ENCODE measurements at places on chromosomes 12 and 14.
A peak's percentile ranks its signal among the peaks of the same experiment; 100 is the strongest.

DNA sequence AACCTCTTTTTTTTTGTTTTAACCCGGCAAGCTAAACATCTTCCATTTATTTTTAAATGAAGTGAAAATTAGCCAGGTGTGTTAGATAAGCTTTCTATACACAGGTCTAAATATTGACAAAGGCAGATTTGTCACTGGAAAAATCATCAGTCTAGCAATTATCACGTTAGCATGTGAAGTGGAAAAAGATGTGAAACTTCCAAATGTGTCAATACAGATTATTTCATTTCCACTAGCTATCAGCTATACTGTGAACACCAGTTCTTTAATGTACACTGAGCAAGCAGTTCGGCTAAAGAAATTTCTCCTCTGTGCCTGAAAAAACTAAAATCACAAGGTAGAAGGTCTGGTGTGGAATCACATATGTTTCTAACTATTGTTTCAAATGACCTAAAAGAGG, 96.6 kb upstream of the G2E3 start:
- H3K27me3 ChIP-seq, result no peaks in the 10 kb centered on the region
- H3K4me3 ChIP-seq, result no peak overlapping the region

- no peaks in the 10 kb centered on the region for H3K4me1 ChIP-seq
- H3K27me3 ChIP-seq, result no peaks in the 10 kb centered on the region
- no peak overlapping the region for H3K4me3 ChIP-seq
- no peaks in the 10 kb centered on the region for H3K36me3 ChIP-seq
- H3K27ac ChIP-seq, result no peak overlapping the region
Measured at GRCh38 chr12:77559400-77560074, 271.2 kb upstream of the NAV3 start.

GRCh38 chr12:51911788-51912711, 4.7 kb downstream of the ACVRL1 start:
- 0 out of 2 replicates have a peak, but pooled peaks cover 9% of the 10 kb centered on the region for H3K4me1 ChIP-seq
- H3K27ac ChIP-seq, result no peak overlapping the region
- H3K4me3 ChIP-seq, result no peak overlapping the region
- H3K27me3 ChIP-seq, result peaks cover 4% of the 10 kb centered on the region
- no peak for DNase-seq

GRCh38 chr14:54818201-54819133, 84.2 kb downstream of the GCH1 start:
- H3K4me1 ChIP-seq, result peaks cover 32% of the 10 kb centered on the region
- no peak overlapping the region for H3K27ac ChIP-seq
- no peaks in the 10 kb centered on the region for H3K27me3 ChIP-seq
- no peak overlapping the region for H3K4me3 ChIP-seq
- DNase-seq, result peak; percentile 18

GRCh38 chr12:91178781-91179180, 3.8 kb downstream of the DCN start:
- no peaks in the 10 kb centered on the region for H3K4me1 ChIP-seq
- no peak for DNase-seq
- no peaks in the 10 kb centered on the region for H3K27me3 ChIP-seq
- H3K27ac ChIP-seq, result no peak overlapping the region
- H3K4me3 ChIP-seq, result no peak overlapping the region
- no peaks in the 10 kb centered on the region for H3K36me3 ChIP-seq

DNA sequence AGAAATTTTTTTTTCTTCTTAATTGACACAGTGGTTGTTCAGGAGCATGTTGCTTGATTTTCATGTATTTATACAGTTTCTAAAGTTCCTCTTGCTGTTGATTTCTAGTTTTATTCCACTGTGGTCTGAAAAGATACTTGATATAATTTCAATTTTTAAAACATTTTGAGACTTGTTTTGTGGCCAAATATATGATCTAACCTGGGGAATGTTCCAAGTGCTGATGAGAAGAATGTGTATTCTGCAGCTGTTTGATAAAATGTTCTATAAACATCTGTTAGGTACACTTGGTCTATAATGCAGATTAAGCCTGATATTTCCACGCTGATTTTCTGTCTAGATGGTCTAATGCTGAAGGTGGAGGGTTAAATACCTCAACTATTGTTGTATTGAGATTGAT, 151.4 kb upstream of the IFNG-AS1 start:
- no peak overlapping the region for H3K4me3 ChIP-seq
- H3K27me3 ChIP-seq, result no peaks in the 10 kb centered on the region

GRCh38 chr14:56422703-56423213, 156.8 kb upstream of the TMEM260 start:
- no peak overlapping the region for H3K4me3 ChIP-seq
- H3K36me3 ChIP-seq, result no peaks in the 10 kb centered on the region
- no peaks in the 10 kb centered on the region for H3K4me1 ChIP-seq
- peak; percentile 21 for DNase-seq
- no peaks in the 10 kb centered on the region for H3K27me3 ChIP-seq

GRCh38 chr14:53999061-53999488, 42.5 kb upstream of the BMP4 start:
- H3K4me3 ChIP-seq, result no peak overlapping the region
- peak; percentile 68 for DNase-seq
- H3K27ac ChIP-seq, result peak overlapping the region; percentile 46
- H3K36me3 ChIP-seq, result no peaks in the 10 kb centered on the region
- peaks cover 52% of the 10 kb centered on the region for H3K4me1 ChIP-seq
- H3K27me3 ChIP-seq, result no peaks in the 10 kb centered on the region

DNA sequence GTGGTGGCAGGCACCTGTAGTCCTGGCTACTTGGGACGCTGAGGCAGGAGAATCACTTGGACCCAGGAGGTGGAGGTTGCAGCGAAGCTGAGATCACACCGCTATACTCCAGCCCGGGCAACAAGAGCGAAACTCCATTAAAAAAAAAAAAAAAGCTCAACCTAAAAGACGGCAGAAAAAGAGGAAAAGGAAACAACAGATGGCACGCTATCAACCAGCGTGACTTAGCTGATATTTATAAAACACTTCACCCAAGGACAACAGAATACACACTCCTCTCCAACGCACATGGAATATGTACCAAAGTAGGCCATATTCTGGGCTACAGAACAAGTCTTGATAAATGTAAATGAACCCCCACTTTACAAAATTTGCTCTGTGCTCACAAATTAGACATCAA, 34.0 kb upstream of the CLMN start:
- no peaks in the 10 kb centered on the region for H3K27me3 ChIP-seq
- no peak overlapping the region for H3K4me3 ChIP-seq
- peaks cover 7% of the 10 kb centered on the region for H3K4me1 ChIP-seq
- H3K27ac ChIP-seq, result no peak overlapping the region
- H3K36me3 ChIP-seq, result no peaks in the 10 kb centered on the region

DNA sequence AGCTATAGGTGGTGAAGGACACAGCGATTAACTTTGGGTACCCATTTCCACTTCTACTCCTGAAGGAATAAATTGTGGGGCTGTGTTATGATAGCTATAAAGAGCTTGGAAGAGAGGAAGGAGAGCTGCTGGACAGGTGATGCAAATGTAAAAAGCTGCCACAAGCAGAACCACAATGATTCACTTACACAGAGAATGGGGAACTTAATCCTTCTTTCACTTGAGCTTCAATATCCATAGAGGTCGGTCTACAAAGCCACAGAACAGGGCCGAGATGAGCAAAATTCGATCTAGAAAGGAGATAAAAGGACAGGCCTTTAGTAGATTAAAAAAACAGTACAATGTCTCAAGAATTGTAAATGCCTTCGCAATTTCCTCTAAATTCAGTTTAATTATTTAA, 831.1 kb downstream of the LRFN5 start:
- H3K36me3 ChIP-seq, result no peaks in the 10 kb centered on the region
- H3K4me3 ChIP-seq, result no peak overlapping the region
- DNase-seq, result no peak
- H3K4me1 ChIP-seq, result no peaks in the 10 kb centered on the region
- no peaks in the 10 kb centered on the region for H3K27me3 ChIP-seq
